Heart left ventricle (tissue), 16 donors: ENCODE measurements at places on chromosomes 16 and 17.

DNA sequence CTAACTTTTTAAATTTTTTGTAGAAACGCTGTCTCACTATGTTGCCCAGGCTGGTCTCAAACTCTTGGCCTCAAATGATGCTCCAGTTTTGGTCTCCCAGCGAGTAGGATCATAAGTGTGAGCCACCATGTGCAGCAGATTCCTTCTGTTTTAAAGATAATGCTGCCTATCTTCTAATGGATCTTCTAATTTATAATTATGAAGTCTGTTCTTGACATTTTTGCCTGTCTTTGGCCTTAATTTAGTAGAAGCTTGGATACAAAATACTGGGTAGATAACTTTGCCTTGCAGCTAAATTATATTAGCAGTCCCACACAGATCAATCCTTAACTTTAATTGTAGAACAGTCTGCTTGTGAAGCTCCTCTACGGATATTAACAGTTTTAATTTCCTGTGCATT, 566.6 kb upstream of the CDH8 start:
- no peak for DNase-seq

- no peak for DNase-seq
Observed at GRCh38 chr16:22355487-22355908, 18.9 kb downstream of the CDR2 start.

DNA sequence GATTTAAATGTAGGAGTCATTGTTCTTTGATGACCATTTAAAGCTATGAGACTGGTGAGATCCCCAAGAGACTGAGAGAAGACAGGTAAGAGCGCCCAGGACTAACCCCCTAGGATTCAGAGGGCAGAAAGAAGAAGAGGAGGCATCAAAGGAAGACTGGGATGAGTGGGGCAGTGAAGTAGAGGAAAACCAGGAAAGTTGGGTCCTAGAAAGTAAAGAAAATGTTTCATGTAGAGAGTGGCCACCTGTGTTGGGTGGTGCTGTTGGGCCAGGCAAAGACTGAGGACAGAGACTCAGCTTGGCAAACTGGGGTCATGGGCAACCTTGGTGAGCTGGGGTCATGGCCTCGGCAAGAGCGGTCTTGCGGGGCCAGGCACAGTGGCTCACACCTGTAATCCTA, 1.3 kb upstream of the HAP1 start:
- no peak for DNase-seq

- no peak for DNase-seq
Observed at GRCh38 chr17:77501751-77502625, 361.2 kb downstream of the SEC14L1 start.

- no peak for DNase-seq
Observed at GRCh38 chr17:44523672-44523972, 20.4 kb upstream of the GPATCH8 start.

- DNase-seq = no peak
Observed at GRCh38 chr16:3541527-3542155, 35.6 kb downstream of the NLRC3 start.

- no peak for DNase-seq
Observed at GRCh38 chr17:30021708-30022317, 80.4 kb downstream of the EFCAB5 start.

- DNase-seq = peak; percentile 83
Observed at GRCh38 chr17:17837966-17838962, 1.5 kb upstream of the SREBF1 start.
